ENCODE measurements at places on chromosomes 16 and 17.

DNA sequence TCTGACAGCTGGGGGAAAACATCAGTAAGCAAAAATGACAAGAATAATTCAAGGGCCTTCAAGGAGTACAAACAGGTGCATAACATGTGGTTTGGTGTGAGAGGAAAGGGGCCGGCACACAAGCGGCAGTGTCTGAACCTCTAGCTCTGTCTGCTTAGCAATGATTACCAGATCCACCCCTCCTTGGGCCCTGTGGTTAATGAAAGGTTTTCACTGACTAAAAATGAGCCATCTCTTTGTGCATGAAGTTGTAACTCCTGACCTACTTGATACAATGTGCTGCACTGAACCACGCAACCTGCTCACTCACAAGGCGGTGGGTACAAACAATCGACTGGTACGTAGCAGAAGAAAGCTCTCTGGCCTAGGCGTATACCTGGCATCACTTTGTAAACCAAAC, 15.1 kb downstream of the FAM117A start:
- peak; percentile 73 for DNase-seq

DNA sequence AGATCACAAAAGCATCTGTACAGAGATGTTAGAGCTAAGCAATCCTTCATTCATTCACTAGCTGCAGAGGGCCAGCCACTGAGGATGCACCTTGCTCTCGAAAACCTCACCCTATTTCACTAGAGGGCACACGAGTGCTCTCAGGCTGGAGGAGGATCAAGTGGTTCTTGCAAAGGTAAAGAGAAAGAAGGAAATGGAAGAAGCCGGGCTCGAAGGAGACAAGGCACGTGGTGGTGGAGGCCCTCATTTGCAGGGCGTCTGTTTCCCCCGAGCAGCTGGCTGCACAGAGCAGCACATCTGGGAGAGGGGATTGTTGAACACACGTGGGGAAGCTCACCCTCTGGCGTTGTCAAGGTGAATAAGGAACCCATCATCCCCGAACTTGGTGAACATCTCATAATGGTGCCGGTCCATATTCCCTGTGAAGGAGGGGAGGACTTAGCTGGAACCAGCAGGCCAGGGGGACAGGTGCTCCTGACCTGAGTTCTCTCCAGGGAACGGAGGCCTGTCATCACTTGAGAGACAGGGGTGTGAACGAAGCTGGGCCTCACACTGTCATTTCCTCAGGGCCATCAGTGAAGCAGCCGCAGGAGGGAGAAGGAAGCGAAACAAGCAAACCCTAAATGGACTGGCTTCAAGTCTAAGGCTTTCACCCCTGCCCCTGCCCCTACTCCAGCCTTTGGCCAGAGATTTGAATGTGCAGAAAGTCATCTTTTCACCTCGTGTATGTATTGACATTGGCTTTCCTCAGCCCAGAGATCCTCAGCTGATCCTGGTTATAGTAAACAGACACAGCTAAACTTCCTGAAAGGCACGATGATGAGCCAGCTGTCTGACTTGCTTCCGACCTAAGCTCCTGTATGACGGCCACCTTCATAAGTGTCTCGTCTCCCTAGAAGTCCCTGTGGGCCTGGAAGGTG, 27.6 kb downstream of the PRKAR1A start:
- no peak for DNase-seq

DNA sequence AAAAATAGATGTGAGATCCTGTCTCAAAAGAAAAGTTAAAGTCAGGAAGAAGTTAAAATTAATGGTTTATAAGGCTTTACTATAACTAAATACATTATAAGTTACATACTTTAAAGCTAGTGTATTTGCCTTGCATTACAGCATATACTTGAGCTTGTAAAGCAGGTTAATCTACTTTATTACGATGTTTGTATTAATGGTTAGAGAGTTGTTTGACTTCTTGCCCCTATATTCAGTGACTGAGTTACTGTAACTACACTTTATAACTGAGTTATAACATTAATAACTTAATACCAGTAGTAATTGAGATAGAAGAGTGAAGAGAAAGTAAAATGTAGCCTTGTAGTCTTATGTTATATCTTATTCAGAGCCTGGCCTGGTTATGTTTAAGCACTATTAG, 22.9 kb downstream of the CLTC start:
- DNase-seq: no peak

DNA sequence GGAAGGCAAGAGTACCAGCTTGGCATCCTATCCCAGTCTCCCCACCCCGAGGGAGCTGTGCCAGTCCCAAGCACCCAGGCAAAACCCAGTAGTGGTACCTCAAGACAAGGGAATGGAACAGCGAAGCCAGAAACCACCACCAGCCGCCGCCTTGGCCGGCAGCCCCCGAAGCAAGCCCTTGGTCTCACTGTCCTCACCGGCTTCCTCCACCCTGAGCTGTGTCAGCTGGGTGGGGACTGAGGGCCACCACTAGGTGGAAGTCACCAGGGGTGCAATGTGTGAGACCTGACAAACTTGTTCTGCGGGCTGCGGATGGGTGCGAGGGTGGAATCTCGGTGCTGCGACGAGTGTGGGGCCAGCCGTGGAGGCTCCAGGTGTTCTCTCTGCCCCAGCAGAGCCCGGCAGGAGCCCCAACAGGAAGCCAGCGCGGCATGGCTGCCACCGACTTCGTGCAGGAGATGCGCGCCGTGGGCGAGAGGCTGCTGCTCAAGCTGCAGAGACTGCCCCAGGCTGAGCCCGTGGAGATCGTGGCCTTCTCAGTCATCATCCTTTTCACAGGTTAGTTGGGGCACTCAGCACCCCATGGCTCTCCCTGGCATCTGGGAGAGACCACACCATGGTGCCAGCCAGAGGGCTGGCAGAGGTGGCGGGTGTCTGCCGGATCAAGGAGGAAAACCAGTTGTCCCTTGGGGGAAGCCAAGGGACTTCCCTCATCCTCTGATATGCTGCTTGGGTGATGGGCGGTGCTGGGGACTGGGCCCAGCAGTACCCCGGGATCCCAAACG, 6.7 kb downstream of the SMIM5 start:
- DNase-seq: no peak

DNA sequence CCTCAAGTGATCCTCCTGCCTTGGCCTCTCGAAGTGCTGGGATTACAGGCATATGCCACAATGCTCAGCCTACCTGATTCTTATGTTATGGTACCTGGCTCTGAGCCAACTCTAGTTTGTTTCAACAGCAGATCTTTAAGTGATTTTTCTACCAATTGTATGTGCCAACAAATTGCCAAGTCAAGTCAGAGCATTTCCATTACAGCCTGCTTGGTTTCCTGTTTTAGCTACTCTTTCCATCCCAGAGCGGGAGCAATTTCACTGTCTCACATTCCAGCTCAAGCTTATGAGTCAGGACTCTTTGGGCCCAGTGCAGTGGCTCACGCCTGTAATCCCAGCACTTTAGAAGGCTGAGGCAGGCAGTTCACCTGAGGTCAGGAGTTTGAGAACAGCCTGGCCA, 30.8 kb upstream of the RBBP6 start:
- no peak for DNase-seq

GRCh38 chr17:73138541-73139138, 26.2 kb upstream of the SSTR2 start:
- DNase-seq: no peak

GRCh38 chr16:58286280-58286679, 8.5 kb downstream of the PRSS54 start:
- no peak for DNase-seq

DNA sequence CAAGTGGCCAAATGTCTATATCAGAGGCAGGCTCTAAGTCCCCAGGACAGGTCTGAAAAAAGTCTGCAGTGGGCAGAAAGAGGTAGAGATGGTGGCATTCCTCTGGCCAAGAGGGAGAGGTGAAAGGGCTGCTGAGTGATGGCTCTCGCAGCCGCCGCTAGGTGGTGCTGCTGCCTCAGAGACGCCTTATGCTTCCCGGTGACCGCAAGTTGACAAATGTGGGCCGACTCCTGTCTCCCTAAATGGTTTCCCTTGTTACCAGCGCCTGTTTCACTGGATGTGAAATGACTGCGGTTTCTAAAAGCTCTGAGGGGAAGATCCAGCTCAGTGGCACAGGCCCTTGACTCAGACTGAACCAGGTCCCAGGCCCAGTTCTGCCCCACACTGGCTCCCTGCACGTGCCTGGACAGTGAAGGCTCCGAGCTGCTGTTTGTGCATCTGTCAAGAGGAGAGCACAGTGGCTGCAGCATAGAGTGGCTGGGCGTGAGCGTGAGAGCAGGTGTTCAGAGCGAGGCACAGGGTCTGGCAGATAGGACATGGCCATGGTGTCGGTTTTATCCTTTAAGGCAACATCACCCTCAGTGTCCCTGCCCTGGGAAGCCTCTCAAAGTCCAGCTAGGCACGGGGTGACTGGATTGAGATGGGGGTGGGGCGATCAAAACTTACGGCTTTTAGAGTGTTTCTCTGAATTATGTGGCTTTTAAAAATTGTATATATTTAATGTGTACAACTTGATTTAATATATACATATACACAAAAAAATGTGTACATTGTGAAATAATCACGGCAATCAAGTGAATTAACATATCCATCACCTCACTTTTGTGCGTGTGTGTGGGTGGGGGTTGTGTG, 19.9 kb downstream of the CLEC16A start:
- DNase-seq: peak; percentile 88

- DNase-seq: peak; percentile 34
These were observed 16.6 kb downstream of the RMI2 start for GRCh38 chr16:11361701-11362451.

- peak; percentile 9 for DNase-seq
These were observed 9.6 kb upstream of the CES1 start for GRCh38 chr16:55842369-55843104.

DNA sequence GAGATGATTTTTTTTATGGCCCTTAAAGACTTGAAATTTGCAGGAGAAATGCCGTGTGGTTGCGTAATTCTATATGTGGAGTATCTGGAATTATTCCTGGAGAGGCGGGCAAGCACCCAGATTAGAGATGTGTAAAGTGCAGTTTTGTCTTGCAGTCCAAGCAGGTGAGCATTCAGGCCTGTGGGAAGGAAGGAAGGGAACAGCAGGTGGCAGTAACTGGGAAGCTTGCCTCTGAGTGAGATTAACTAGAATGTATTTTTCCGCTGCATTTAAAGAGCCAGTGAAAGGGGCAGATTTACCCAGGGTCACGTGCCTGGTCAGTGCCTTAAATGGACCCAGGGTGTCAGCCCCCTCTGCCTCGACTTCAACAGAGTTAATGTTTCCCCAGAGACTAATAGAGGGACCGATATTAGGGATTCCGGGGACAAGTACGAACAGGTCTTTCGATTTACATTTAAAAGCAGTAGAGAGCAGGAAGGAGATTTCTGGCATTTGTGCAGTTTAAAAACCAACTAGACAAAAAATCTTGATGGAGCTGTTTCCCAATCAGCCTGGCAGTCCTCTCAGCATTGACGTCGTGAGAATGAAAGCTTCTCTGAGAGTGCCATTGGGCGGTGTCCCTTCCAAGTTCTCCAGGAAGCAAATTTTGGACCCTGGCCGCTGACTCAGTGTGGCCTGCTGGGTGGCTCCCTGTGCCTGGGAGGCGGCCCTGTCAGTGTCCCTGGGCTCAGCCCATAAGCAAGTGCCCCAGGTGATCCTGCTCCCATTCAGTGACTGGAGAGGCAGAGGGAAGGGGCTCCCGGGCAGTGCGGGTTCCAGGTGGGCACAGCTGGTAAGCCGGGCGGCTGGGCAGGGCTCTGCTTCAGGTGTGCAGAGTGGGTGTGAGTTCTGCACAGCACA, 38.2 kb downstream of the KSR1 start:
- DNase-seq: no peak

GRCh38 chr17:77228241-77228752, 87.5 kb downstream of the SEC14L1 start:
- no peak for DNase-seq

GRCh38 chr16:56995136-56995805, 5.9 kb downstream of the NLRC5 start:
- no peak for DNase-seq

- no peak for DNase-seq
These were observed 152.2 kb downstream of the SNX11 start for GRCh38 chr17:48259694-48260291.

- peak; percentile 81 for DNase-seq
These were observed 26.3 kb downstream of the NFE2L1 start for GRCh38 chr17:48074322-48075081.

- no peak for DNase-seq
These were observed 30.4 kb downstream of the ATP2C2 start for GRCh38 chr16:84398701-84399100.

- no peak for DNase-seq
These were observed 1.7 kb downstream of the NRN1L start for GRCh38 chr16:67886387-67886786.

DNA sequence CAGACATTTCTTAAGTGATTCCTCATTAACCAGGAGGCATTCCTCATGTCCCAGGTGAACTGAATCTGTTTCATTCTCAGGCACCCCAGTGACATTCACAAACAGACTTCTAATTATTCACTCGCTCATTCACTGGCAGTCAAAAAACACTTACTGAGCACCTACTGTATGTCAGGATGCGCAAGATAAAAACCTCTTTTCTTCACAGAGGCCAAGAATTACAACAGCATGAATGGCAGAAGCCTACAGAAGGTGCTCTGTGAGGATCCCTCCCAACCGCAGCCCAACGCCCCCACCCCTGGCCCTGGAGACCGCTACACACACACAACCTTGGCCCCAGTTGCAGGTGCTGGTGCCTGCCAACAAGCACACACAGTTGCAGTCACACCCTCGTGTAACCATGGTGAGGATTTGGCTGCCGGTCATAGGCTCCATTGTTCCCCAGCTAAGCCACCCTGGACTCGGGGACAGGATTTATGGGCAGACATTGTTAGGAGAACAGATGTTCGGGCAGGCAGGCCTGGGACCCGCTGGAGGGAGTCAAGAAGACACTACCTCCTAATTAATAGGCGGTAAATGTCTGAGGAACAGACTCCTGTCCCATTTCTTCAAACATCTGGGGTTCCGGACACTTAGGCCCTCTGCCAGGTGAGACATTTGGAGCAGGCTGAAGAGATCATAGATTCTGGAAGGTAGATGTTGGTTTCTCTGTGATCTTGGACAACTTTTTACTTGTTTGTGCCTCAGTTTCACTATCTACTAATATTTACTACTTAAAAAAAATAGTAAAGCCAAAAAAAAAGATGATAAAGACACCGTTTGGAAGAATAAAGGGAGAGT, 43.2 kb downstream of the CUEDC1 start:
- DNase-seq: no peak

GRCh38 chr17:57868007-57868909, 18.4 kb upstream of the MRPS23 start:
- DNase-seq: peak; percentile 40

DNA sequence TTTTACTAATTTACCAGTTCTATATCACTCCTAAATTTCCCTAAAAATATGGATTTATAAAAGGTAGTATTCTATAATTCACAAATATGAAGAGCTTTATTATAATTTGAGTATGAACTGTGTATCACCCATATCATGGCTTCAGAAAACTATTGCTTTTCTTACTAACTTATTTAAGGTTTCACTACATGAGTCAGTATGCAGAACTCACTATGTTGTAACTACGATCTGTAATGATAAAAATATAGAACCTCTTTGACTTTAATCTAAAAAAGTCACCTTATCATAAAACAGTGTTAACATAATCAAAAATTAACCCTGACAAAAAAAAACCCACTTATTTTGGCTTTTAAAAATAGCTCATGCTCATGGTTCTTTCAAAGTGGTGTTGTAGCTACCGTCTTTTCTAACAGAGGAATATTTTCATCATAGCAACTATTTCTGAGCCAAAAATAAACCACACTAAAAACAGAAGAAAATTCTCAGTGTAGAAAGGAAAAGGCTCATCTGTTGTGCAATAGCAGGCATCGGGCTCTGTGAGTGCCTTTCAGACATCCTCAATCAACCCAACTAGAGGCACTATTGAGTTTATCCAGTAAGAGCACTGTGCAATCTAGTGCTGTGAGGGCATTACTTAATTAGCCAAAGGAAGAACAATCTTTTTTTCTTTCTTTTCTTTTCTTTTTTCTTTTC, 42.1 kb downstream of the ITGAM start:
- no peak for DNase-seq
